GM04503 (cell line): ENCODE measurements at places on chromosomes 1 and 21.

DNA sequence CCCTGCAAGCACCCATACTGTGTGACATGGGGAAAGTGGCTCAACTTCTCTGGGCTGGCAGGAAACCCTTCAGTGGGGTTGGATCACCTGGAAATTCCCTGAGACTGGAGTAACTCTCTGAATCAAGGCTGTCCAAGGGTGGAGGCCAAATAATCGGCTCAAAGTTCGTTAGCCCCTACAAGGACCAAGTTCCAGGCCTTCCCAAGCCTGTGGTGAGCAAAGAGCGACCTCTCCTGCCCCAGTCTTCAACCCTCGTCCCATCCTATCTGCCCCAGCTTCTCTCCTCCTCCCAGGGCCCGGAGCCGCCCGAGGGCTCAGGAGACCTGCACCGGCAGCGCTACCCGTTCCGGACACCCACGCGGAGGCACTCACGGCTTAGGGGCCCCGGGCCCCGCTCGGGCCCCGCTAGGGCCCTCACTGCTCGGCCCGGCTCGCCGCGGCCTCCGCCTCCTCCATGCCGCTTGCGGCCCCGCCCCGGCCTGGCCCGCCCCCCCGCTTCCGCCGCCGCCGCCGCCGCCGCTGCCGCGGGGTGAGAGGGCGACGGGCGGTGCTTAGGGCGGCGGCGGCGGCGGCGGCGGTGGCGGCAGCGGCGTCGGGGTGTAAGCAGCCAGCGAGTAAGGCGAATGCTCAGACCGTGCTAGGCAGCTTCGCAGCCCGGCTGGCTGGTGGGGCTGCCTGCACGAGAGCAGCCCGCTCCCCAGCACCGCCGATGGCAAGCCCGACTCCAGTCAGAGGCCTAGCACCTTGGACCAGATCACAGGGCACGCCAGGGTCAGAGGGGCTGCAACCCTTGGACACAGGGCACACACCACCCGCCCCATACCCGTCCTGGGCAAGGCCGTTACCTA, at the start of gene POMGNT1:
TSS of gene POMGNT1 (minus strand) at position 471 of the 848 bp plus-strand sequence. CDS start 613 bp downstream, outside the sequence.
- no peak for DNase-seq

GRCh38 chr1:231719485-231720183, 93.0 kb downstream of the DISC1 start:
- DNase-seq, result no peak

DNA sequence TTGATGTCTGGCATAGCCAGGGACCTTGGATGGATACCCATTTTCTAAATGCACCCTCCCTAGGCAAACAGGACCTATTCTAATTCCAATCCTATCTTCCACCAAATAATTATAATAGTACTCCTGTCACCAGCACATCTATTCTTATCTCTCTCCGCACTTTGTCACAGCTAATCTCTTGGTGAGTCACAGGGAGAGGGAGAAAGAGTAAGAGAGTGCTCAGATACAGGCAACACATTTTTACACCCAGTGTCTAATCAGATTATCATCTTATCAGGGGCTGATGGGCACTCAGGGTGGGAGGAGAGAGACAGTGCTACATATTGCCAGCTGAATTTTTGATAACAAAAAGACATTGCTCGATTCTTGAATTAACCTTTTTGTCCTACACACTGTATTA, 275.0 kb upstream of the BEND5 start:
- DNase-seq, result no peak

DNA sequence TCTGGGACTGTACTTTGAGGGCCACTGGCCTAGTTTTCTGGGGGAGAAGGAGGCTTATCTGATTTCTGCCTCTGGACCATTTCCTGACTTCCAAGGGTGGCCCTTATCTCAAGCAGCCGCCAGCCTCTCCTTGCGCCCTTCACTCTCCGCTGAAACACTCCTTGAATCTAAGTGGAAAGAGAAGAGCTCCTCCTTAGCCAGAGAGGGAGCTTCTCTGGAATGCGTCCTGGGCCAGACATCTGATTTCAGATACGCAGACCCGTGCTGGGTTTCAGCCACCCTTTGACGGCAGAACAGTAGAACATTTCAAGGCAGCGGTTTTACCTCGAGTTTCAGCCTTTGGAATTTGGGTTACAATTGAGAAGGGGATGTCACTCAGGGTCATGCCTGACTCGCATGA, 308.0 kb downstream of the CAMTA1 start:
- DNase-seq, result no peak

DNA sequence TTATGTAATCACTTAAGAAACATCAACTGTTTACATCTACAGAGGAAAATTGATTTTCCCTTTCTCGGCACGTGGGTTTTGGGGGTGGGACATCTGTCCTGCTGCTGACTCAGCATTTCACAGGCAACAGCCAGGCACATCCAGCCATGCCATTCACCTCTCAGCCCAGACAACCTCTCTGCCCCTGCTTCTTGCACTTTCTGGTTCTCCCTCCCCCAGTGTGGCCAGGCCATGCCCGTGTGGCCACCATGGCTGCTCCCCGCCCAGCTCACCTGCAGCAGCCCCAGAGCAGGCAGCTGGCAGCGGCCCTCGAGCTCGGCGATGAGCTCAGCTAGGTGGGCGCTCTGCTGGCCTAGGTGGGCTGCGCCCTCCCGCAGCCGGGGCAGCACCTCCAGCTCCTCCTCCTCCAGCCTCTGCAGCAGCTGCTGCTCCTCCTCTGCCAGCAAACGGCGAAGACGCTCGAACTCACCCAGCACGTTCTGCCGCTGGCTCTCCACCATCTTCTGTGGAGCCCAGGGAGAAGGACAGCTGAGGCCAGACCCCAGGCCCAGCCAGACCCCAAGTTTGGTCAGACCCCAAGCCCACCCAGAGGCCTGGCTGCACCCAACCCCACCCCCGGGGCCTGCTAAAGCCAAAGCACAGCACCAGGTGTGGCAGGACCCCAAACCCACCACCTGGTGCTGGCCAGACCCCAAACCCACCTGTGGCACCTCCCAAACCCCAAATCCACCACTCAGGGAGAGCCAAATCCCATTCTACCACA, 5.8 kb downstream of the TRIM11 start:
- DNase-seq, result no peak
